GM03348 (cell line): ENCODE measurements at places on chromosomes 2 and 18.

DNA sequence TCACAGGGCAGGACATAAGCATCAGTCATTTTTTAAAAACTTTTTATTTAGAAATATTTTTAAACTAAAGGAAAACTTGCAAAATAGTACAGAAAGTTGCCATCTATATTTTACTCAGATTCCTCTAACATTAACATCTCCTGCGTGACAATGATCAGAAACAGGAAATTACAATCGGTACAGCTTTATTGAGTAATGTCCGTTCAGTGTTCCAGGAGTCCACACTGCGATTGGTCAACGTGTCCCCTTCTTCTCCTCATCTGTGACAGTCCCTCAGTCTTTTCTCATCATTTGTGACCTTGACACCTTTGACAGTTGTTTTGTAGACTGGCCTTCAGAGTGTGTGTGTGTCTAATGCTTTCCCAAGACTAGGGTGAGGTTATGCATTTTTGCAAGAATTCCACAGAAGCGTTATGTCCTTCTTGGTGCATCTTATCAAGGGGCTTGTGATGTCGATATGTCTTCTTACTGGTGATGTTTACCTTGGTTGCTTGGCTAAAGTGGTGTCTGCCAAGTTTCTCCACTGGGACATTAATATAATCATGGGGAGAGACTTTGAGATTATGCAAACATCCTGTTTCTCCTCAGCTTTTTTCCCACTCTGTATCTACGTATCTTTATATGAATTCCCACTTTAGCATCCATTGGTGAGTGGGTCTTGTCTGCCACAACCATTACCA, 21.4 kb upstream of the TMEM177 start:
- DNase-seq, result no peak

DNA sequence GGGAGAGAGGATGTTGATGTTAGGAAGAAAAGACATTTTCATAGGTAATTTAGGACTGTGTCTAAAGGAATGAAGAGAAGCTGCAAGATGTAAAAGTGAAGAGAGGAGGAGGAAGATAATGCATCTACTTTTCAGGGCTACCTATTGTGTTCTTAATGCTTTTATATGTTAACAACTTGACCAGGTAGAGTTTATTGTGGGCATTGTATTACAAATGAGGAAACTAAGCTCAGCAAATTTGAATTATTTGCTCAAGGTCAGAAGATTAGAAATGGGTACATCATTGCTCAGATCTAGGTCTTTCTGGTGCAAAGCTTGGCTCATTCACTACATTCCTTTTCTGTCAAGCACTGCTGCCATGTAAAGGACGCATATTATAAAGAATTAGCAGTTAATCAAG, 441.7 kb downstream of the THSD7B start:
- no peak for DNase-seq

DNA sequence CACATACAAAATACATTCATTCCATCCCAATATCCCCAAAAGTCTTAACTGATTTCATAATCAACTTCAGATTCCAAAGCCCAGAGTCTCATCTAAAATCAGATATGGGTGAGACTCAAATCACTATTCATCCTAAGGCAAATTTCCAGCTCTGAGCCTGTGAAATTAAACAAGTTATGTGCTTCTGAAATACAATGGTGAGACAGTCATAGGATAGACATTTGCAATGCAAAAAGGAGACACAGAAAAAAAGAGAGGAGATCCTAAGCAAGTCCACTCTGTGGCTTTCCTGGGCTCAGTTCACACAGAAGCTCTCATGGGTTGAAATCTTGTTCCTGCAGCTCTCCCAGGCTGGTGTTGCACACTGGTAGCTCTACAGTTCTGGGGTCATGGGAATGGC, 18.3 kb downstream of the ZNF892 start:
- DNase-seq, result no peak

- no peak for DNase-seq
Observed at GRCh38 chr18:29146068-29146467, 969.1 kb upstream of the CDH2 start.

DNA sequence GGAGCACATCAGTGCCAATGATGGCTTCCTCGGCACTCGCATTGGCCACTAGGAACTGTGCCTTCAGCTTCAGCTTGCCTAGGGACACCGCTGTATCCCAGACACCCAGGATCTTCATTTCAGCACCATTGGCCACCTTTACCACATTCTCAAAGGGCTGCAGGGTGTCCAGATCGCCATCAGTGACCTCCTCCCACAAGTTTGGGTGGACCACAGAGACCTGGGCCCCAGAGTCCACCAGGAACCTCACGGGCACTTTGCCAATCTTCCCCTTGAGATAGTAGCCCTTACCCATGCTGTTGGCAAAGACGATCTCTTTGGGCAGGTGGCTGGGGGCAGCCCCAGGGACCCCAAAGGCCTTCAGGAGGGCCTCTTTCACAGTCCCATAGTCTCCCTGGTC, 610 bp downstream of the ASPRV1 start:
- no peak for DNase-seq

DNA sequence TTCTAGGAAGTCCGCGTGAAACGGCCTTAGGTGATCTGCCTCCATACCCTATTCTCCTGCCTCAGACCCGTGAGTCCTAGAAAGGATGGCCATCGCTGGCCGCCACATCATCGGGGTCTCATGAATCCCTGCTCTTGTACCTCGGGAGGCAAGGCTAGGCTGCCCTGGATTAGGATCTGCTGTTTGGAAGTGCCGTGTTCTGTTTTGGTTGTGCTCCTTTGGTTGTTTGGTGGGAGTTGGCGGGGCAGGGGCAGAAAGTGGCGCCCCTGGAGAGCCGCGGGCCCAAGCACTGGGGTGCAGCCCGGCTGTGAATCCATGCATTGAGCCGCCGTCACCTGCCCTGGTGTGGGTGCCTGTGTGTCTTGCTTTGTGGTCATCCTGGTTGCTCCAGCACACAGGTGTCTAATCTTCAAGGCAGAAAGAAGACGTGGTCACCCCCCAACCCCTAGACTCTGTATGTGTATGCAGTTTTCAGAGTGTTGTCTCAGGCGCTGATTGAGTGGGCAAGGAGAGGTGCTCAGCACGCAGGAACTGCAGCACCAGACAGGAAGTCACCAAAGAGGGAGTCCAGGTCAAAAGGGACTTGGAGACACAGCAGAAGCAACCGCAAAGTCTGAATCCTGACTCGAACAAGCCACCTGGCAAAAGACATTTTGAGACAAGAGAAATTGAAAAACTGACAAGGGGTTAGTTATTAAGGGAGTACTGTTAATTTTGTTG, 80.0 kb upstream of the LDLRAD4 start:
- DNase-seq, result no peak

DNA sequence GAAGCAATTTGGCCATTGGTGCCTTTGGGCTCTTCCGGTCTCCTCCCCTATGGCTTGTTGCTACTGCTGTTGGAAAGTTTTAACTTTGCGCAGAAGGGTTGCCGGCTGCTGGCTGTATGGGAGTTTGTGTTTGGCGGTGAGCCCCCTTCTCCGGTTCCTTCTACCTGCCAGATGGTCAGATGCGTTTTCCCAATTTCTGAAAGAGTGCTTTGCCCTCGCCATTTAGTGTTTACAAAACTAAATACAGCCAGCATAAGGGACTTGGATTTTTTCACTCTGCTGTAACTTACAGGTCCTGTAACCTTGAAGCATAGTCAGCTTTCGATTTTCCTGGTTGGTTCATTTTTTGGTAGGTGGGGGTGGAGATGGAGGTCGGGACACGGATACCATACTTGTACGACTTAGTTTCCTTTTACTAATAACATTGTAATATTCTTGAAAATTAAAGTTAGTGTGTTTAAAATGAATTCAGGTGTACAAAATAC, 604 bp downstream of the COQ10B start:
- DNase-seq, result peak; percentile 83

- no peak for DNase-seq
Observed at GRCh38 chr2:10325278-10326145, 22.8 kb downstream of the HPCAL1 start.

- DNase-seq, result no peak
Observed at GRCh38 chr2:223148516-223148915, 96.5 kb downstream of the KCNE4 start.

- DNase-seq, result no peak
Observed at GRCh38 chr2:209719034-209719433, 52.6 kb upstream of the UNC80 start.

DNA sequence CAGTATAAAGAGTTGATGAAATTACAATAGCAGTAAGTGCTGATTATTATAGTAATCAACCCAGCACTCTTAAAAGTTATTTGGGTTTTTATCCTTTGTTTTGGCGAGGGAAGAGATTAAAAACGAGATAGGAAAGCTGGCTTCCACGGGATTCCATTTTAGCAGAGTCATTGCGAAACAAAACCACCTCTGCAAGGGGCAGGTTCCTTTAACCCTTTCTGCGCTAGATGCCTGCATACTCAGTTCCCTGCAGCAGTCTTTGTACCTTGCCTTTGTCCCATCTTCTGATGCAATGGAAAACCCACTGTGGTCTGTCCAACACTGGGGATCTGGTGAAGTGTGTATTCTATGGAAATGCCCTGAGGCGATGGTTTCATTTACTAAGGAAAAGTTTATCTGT, 2.7 kb downstream of the YPEL5 start:
- no peak for DNase-seq
